ENCODE measurements at places on chromosomes 2 and 18.

- DNase-seq, result no peak
These were observed 859 bp downstream of the GREB1L start for GRCh38 chr18:21242780-21243401.

GRCh38 chr2:16625759-16626158 lies 39.9 kb downstream of the CYRIA start:
- no peak for DNase-seq

DNA sequence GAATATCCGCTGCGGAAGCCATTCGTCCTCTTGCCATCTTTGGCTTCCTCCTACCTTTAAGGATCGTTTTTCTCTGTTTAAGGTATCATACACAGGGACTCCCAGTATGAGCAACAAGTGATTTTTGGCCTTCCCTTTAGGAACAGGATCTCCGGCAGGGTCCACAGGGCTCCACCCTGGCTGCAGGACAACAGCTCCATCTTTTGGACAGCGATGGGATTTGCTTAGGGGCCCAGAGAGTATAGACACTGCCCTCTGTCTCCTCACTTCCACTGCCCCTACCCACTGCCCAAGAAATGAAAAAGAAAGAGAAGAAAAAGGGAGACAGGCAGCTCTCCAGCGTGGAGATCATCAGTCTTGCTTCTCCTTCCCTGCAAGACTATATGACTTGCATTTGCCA lies 224.5 kb downstream of the UXS1 start:
- DNase-seq, result no peak

- no peak for DNase-seq
These were observed 104.7 kb upstream of the CDCA7 start for GRCh38 chr2:173249661-173250641.

DNA sequence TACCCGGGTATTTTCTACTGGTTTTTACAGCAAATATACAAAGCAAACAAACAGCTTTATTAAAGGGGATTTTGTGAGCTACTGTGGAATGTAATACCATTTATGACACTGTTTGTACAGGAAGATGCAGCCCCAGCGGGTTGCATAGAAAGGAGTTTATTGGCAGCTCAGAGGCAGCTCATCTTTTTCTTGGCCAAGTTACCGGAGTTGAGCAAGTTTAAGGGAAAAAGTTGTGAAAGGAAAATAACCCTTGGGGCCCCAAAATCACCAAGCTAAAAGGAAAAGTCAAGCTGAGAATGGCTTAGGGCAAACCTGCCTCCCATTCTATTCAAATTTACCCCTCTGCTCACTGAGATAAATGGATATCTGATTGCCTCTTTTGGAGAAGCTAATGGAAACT lies 60.8 kb downstream of the MOB4 start:
- DNase-seq, result no peak

DNA sequence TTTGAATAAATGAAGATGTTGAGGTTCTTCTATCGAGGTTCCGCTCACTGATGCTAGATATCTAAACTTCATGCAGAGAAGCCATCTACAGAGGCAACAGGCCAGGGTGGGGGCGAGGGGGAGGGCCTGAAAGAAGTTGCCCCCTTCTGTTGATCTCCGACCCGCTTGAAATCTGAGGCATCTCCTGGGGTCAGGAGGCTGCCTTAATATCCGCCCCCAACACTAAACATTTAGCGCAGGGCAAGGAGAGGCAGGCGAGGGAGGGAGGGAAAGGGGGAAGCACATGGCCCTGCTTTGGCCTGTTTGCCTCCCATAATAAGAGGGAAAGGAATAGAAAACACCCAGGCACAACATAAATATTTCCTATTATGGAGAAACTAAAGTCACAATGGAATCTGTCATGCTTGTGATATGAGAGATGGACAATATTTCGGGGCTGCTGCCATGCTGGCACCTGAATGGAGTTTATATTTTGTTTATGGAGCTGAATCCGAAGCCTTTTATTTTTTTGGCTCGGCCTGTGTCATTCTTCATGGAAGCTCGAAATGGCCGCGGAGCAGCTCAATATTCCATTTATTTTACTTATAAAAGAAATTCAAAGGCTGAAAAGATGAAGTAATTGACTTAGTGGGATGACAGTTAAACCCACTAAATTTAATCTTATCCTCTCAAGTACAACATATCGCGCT lies 221.1 kb downstream of the INSIG2 start:
- no peak for DNase-seq

- no peak for DNase-seq
These were observed 33.8 kb downstream of the TEX51 start for GRCh38 chr2:126932529-126932928.
